ENCODE measurements at places on chromosomes 5 and 9. TPM values are rescaled to one million over a fixed set of nuclear protein-coding genes. Genes with fewer than 3 reads are reported as not detected.
A peak's percentile ranks its signal among the peaks of the same experiment; 100 is the strongest.

Gene ANKRD20A1
- not detected for total RNA-seq

Gene PCDHB3
- total RNA-seq = not detected

Gene HTR1A
- total RNA-seq = not detected

Gene PCDHA10
- total RNA-seq = 0.02 TPM

Gene SLC4A9
- 0.35 TPM for total RNA-seq

Gene DOCK2
- total RNA-seq = 0.09 TPM

Gene CAMK2A
- total RNA-seq = not detected

Gene RFK
- 12.4 TPM for total RNA-seq

Gene PCDHA1
- total RNA-seq = 0.07 TPM

Gene AK6
- 75.1 TPM for total RNA-seq

Gene CD180
- not detected for total RNA-seq

Gene MAPK9
- 93.1 TPM for total RNA-seq

DNA sequence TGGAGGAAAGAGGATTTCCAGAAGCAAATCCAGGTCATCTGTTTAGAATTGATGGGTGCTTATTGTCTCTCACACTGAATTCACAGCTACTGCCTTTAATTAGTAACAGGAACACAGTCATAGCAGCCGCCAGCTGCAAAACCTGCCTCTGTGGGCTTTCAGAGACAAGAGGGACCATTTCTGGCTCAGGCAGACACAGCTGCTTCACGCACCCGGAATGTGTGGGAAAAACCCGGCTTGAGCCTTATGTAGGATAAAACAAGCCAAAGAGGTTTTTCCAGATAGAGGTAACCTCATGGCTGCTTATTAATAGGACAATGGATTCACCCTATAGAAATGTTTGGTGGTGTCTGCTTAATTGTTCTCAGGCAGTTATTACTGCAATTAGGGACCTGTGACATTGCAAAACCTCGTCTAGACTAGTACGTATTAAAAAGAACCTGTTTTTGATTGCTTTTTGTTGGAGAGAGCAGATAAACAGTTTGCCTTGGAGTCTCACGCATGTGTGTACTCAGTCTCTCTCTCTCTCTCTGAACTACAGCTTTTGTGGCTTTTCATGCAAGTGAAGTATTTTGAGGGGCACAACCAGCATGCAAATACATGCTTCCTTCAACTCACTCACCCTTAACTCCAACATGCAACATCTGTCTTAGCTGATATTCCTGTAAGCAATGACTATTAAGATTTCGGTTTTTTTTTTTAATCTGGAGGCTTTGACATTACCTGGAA lies 302.7 kb downstream of the PLK2 start:
- H3K4me3 ChIP-seq = no peak overlapping the region
- no peak for DNase-seq
- H3K27ac ChIP-seq = no peak overlapping the region
- no peaks in the 10 kb centered on the region for H3K4me1 ChIP-seq
- no peaks in the 10 kb centered on the region for H3K36me3 ChIP-seq
- H3K27me3 ChIP-seq = no peaks in the 10 kb centered on the region

- H3K4me1 ChIP-seq = peaks cover 33% of the 10 kb centered on the region
- no peaks in the 10 kb centered on the region for H3K36me3 ChIP-seq
- no peak for DNase-seq
These were observed 275.0 kb downstream of the PLK2 start for GRCh38 chr5:58184910-58185309.

DNA sequence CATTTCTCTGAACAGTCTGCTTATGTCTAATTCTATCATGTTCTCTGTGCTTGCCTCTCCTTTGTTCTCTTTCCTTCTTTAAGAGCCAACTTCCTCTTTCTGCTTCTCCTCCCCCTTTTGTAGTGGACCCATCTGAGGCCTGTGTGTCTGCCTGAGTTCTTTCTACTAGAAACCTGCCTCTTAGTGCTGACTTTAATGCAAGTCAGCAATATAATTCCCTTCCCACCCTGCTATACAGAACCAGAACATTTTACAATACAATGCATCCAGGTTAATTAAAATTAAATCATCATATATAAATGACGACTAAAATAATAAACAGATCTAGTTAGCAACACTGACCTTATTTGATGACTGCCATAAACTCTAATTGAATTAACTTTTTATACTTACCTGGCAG lies 82.6 kb upstream of the GAS1 start:
- no peaks in the 10 kb centered on the region for H3K4me1 ChIP-seq
- DNase-seq = no peak
- H3K4me3 ChIP-seq = no peak overlapping the region
- H3K27ac ChIP-seq = no peak overlapping the region

DNA sequence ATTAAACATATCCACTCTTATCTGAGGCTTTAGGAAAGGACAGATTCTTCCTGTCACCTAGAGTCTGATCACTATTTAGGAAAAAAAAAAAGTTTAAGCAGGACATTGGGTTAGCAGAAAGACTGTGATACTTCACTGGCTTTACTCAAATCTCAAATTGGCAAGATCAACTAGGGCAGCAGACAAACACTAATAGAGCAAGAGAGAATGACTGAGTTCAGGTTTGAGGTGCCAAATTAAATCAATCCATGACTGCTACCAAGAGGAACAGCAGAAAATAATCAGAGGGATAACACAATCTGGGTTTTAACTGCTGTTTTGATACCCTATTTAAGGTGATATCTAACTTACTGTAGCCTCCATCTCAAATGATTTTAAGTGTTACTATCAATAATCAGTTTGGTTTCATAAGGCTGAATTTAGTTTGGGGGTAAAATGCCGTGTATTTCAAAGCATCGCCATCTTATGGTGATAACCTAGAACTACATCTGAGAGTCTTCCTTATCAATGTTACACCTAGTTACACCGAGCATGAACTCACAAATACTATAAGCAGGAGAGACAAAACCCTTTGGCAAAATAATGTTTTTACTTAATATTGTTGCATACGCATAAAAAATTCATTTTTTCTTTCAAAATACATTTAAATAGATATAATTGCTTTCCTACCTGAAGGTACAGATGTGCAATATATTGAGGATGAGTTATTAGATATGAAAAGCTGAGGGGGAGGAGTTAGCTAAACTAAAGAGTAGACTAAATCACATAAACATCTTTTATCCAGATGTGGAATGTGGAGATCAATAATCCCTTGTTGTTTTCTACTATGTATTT lies 286.4 kb upstream of the CDH12 start:
- no peak overlapping the region for H3K27ac ChIP-seq
- no peak overlapping the region for H3K4me3 ChIP-seq
- peak; percentile 10 for DNase-seq
- H3K4me1 ChIP-seq = no peaks in the 10 kb centered on the region
- no peaks in the 10 kb centered on the region for H3K36me3 ChIP-seq

GRCh38 chr9:137647096-137647714 lies 28.4 kb downstream of the EHMT1 start:
- no peaks in the 10 kb centered on the region for H3K27me3 ChIP-seq
- no peak overlapping the region for H3K4me3 ChIP-seq
- H3K4me1 ChIP-seq = no peaks in the 10 kb centered on the region
- no peak for DNase-seq
- H3K36me3 ChIP-seq = no peaks in the 10 kb centered on the region

DNA sequence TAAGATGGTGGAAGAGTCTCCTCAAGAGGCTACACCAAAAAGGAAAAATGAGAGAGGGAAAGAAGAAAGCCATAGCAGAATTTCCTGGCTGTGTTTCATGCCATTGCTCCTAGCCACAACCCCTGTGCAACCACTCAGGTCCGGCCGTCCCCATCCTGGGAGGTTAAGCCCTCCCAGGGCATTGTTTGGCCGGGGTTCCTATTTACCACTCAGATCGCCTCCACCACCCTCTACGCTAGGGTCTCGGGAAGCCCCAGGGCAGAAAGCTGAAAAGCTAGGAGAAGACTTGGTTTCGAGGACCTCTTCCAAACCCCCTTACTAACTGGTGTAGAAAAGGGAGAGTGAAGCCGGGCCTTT lies 715 bp downstream of the RC3H2 start:
- no peaks in the 10 kb centered on the region for H3K36me3 ChIP-seq
- no peaks in the 10 kb centered on the region for H3K27me3 ChIP-seq
- H3K4me1 ChIP-seq = no peaks in the 10 kb centered on the region
- DNase-seq = peak; percentile 62
- H3K27ac ChIP-seq = peak overlapping the region; percentile 90

DNA sequence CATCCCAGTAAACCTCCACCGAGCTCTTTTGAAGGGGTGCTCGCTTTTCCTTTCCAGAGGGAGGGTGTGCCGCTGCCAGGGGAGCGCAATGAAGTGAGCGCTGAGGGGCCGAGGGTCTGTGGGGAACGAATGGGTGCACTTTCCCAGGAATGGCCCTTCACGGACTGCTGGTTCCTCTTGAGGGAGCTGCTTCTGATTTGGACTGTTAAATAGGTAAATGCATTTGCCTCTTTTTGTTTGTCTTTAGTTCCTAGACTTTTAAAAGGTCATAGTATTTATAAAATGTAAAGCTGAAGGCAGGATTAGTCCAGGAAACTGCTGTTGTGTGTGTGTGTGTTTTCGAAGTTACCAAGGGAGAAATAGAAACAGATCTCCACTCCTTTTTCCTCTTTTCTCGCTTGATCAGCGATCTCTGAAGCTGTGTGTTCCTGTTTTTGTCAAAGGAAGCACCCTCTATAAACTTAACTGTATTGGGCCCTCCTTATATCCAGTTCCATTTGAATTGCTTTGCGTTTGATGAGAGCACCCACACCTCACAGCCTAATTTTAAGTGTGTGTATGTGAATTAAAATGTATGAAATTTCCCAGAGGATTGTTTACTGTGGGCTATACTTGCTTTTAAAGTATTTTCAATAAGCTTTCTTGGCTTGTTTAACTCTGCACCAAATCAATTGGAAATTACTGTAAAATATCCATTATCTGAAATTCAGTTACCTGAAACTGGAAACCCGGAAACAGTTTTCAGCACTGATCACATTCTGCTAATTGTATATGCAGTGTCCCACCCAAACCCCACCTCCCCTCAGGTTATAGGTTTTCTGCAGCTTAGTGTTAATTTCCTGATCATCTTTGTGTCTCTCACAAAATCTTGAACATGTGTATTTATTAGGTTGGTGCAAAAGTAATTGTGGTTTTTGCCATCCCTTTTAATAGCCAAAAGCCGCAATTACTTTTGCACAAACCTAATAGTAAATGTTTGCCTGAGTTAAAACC lies 966 bp downstream of the SNX2 start:
- peak overlapping the region; percentile 94 for H3K4me3 ChIP-seq
- no peaks in the 10 kb centered on the region for H3K27me3 ChIP-seq
- peaks cover 52% of the 10 kb centered on the region for H3K4me1 ChIP-seq
- no peaks in the 10 kb centered on the region for H3K36me3 ChIP-seq
- DNase-seq = no peak

- no peak overlapping the region for H3K27ac ChIP-seq
- DNase-seq = no peak
- H3K4me3 ChIP-seq = no peak overlapping the region
These were observed 138.9 kb upstream of the CDKN2B start for GRCh38 chr9:22147813-22148527.

GRCh38 chr5:26482810-26483375 lies 555.5 kb downstream of the CDH9 start:
- H3K36me3 ChIP-seq = no peaks in the 10 kb centered on the region
- no peak overlapping the region for H3K4me3 ChIP-seq
- H3K4me1 ChIP-seq = no peaks in the 10 kb centered on the region
- peak; percentile 49 for DNase-seq
- no peak overlapping the region for H3K27ac ChIP-seq

DNA sequence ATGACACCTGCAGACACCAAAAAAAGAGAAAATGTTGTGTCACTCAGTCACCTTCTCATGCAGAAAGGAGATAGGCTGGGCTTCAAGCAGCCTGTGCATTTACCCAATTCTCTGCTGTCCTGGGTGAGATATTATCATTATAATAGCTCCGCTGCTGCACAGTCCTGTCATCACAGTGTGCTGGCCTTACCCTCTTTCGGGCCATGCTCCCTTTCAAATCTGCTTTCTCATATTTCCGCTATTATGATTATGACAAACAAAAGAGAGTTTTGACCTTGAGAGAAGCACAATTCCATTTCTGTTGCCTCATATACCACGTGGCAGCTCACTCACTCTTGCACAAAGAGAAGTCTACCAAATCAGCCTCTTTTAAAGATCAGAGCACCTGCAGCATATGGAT lies 1350.1 kb upstream of the ACO1 start:
- H3K27ac ChIP-seq = no peak overlapping the region
- 0 out of 2 replicates have a peak, but pooled peaks cover 4% of the 10 kb centered on the region for H3K4me1 ChIP-seq
- no peaks in the 10 kb centered on the region for H3K36me3 ChIP-seq
- H3K4me3 ChIP-seq = no peak overlapping the region
- no peak for DNase-seq
- H3K27me3 ChIP-seq = no peaks in the 10 kb centered on the region

DNA sequence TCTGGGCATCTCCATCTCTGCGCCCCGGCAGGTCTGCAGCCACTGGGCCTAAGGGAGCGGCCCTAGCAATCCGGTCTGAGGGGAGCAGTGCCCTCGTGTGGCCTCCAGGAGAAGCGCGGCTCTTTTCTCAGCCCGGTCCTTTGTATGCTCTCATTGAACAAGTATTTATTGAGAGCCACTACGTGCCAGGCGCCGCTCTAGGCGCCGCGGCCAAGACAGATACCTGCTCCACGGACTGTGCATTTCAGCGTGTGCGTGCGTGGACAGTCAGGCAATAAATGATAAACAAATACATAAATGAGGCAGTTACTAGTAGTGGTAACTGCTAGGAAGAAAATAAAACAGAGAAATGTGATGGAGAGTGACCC lies 2.3 kb upstream of the SLC4A9 start:
- H3K27ac ChIP-seq = peak overlapping the region; percentile 87
- H3K4me3 ChIP-seq = no peak overlapping the region
- no peaks in the 10 kb centered on the region for H3K36me3 ChIP-seq
- DNase-seq = peak; percentile 88
- peaks cover 26% of the 10 kb centered on the region for H3K4me1 ChIP-seq

DNA sequence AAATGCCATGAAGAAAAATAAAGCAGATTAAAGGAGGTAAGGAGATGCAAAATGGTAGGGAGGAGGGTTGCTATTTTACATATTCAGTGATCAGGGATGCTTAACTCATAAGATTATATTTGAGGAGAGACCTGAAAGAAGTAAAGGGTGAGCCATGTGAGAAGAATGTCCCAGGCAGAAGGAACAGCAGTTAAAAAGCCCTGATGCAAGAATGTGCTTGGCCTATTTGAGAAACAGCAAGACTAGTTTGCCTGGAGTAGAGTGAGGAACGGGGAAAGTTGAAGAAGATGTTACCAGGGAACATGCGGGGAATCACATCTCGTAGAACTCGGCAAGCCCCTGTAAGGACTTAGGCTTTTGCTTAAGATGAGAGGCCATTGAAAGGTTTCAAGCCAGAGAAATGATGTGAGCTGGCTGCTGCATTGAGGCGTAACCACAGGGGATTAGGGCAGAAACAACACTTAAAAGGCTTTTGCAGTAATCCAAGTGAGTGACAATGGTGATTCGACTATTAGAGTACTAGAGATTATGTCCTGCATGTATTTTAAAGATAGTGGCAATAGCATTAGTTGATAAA lies 198.7 kb downstream of the VPS13A start:
- H3K27me3 ChIP-seq = no peaks in the 10 kb centered on the region
- no peaks in the 10 kb centered on the region for H3K4me1 ChIP-seq
- no peaks in the 10 kb centered on the region for H3K36me3 ChIP-seq
- no peak for DNase-seq
- no peak overlapping the region for H3K4me3 ChIP-seq
